ENCODE measurements at places on chromosomes 12 and 14. TPM values are rescaled to one million over a fixed set of nuclear protein-coding genes. Genes with fewer than 3 reads are reported as not detected.

GRCh38 chr12:119229205-119229604, 50.5 kb downstream of the HSPB8 start:
- DNase-seq = no peak

- no peak for DNase-seq
Observed at GRCh38 chr12:33247625-33248024, 192.0 kb downstream of the SYT10 start.

DNA sequence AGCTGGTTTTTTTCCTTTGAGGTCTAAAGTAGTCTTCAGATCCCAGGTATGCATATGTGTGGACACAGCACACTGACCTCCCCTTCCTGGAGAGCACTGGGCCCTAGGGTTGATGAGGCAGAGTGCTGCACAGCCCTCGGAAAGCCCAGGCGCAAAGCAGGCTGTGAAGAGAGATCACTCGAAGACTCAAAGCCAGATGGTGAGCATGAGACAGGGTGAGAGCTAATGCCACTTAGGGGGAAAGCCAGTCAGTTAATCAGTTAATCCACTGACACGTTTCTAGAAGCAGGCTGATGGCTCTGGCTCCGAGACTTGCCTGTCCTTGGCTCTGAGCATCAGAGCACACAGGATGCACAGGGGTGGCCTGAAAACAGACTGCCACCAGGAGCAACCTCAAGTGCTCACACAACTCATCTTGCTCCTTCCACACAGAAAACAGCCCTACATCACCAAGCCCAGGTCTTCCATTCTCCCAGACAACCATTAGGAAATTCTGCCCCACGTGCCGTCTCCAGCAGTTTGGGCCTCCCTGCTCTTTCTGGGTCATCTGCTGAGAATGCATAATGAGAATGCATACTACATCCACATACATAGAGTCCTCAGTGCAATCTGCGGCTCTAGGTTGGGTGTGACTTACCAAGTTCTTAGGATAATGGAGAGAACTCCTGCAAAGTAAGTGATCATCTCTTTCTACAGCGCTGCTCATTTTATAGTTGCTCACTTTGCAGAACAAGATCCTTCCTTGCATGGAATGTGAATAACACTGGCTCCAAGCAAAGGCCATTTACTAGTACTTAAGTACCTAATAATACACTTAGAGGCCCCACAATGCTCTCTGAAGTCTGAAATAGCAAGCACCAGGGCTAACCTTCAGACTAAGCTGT, 12.0 kb downstream of the AQP6 start:
- no peak for DNase-seq

GRCh38 chr12:81468206-81468605, 290.9 kb downstream of the PPFIA2 start:
- peak; percentile 44 for DNase-seq

Gene EML5
- total RNA-seq = under 0.01 TPM

Gene SLC5A8
- total RNA-seq = not detected
